Fibroblast of skin of scalp (primary cell): ENCODE measurements at places on chromosomes 13 and 19.

GRCh38 chr19:7262470-7262869 is 31.7 kb downstream of the INSR start:
- DNase-seq, result no peak

DNA sequence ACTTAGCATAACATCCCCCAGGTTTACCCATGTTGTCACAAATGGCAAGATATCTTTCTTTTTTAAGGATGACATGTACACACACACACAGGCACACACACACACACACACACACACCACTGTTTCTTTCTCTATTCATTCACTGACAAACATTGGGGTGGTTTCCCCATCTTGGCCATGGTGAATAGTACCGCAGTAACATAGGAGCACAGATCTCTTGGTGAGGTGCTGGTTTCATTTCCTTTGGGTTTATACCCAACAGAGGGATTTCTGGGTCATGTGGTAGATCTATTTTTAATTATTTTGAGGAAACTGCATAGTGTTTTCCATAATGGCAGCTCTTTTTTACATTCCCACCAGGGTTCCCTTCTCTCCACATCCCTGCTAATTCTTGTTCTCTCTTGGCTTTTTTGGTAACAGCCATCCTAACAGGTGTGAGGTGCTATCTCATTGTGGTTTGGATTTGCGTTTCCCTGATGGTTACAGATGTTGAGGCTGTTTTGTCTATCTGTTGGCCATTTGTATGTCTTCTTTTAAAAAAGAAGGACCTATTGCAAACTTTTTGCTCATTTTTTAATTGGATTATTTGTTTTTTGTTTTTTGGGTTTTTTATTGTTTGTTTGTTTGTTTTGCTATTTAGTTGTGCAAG is 251.7 kb upstream of the IRS2 start:
- no peak for DNase-seq

GRCh38 chr13:97967948-97968347 is 14.5 kb downstream of the IPO5 start:
- no peak for DNase-seq

DNA sequence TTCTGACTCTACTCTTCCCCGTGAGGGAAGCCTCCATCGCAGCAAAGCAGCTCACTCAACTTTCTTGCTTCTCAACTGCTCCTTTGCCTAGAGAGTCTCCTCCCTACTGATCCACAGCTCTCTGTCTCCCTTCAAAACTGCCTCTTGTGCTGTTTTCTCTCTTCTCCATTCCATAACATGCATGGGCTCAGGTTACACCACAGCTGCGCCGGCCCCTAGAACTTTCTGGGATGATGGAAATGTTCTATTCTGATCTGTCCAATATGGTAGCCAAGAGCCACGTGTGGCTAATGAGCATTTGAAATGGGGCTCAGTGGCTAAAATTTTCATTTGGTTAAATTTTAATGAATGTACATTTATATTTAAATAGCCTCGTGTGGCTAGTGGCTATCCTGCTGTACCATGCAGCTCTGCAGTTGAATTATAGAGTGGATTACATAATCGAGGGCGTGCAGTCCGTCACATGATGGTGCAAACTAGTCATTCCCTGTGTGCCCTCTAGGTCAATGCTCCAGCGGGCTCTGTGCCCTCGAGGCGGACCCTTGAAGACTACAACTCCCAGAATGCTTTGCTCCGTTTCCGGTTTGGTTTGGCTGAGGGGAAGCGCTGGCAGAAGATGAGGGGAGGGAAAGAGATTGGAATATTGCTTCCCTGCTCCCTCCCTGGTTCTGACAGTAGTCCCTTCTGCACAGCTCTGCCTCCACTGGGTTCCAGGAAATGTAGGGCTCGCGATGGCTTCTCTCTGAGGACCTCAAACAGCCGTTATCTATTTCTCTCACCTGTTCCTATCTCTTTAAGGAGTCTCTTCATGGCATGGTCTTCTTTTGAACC is 109.8 kb downstream of the CACNA1A start:
- peak; percentile 53 for DNase-seq

DNA sequence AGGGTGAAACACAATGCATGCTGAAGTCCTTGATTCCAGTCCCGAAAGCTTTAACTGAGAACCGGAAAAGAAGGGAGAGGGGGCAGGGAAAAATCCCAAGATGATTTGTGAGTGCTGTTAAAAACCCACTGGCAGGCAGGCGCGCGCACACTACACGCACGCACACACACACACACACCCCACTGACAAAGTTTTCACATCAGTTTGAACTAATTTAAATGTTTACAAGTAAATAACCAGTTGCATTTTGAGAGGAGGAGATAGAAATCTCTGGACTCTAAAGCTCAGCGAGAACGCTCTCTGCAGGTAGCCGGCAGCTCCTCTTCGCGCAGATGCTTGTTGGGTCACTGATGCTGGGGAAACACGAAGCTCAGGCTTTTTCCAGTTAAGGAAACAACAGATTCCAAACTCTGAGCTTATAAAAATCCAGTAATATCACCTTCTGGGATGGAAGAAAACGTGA is 818 bp upstream of the SLITRK1 start:
- no peak for DNase-seq

DNA sequence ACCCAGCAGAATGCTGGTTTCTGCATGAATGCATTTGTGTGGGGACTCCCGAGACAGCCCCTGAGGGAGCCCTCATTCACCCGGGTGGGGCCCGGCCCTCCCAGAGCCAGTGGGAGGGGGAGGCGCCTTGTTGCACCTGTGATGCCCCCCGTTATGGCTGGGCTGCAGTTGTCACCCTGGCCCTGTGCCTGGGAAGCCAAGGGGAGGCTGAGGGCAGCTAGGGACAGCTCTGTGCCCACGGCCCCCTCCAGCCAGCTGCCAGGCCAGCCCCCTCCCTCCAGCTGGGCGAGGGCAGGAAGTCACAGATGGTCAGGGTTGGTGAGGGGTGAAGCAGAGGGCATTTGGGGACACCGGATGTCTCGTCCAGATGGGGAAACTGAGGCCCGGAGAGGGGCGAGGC is 26.1 kb downstream of the NFIC start:
- DNase-seq, result no peak

DNA sequence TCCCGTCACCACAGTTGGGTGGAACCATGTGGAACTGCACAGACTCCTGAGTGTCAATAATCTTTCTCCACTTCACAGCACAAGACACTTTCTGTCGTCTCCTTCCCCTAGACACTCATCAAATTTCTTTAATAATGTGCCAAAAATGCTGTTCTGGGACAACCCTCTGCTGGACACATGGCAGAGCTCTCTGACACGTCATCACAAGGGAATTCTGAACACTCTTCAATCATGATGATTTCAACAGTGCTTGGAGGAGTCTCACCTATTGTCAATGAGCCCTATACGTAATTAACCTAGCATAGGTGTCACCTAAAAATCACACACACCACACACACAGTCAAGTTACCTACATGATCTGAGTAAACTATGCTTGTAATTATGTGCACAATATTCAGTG is 141.3 kb downstream of the STOML3 start:
- DNase-seq, result peak; percentile 5

- no peak for DNase-seq
Observed at GRCh38 chr19:6690160-6690885, 20.4 kb upstream of the TNFSF14 start.

- DNase-seq, result no peak
Observed at GRCh38 chr13:55440465-55441085, 1700.1 kb upstream of the PRR20A start.

DNA sequence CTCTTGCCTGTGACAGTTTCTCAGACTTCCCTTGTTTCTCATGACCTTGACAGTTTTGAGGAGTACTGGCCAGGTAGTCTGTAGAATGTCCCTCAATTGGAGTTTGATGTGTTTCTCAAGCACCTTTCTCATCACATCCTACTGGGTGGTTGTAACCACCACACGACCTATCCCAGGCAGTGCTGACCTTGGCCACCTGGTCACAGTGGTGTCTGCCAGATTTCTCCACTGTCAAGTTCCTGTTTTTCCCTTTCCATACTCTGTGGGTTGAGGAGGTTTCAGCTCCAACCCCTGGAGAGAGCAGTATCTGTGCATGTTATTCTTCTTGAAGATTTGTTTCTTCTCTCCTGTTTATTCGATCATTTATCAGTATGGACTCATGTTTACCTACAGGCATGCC is 8.4 kb upstream of the UPF3A start:
- no peak for DNase-seq

DNA sequence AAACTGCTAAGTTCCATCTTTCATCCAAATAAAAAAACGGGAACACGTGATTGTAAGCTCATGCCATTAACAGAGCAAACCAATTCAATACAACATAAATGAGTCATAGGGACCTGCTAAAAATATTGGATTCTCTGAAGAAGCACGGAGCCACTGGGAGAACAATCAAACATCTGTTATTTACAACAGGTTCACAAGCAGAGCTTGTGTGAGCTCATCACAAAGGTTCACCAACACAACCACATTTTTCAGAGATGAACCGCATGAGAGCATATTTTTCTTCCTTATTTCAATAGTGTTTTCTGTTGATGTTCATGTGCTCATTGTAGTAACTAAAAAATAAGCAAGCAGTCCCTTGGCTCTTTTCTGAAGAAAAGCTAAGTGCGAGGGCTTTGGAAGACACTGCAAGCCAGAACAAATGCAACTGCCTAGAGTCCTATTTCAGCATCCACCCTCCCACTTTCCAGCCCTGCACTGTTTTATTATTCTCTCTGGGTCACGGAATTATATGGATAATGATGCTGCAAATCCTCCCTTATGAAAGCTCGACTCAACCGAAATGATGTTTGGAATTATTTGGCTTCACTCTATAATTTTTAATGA is 545.8 kb downstream of the LIG4 start:
- no peak for DNase-seq

GRCh38 chr19:5339950-5340636 is 519 bp downstream of the PTPRS start:
- DNase-seq, result peak; percentile 33

- DNase-seq, result no peak
Observed at GRCh38 chr13:79503473-79504017, 22.6 kb downstream of the NDFIP2 start.

- no peak for DNase-seq
Observed at GRCh38 chr13:44540761-44541434, 35.2 kb downstream of the TSC22D1 start.

DNA sequence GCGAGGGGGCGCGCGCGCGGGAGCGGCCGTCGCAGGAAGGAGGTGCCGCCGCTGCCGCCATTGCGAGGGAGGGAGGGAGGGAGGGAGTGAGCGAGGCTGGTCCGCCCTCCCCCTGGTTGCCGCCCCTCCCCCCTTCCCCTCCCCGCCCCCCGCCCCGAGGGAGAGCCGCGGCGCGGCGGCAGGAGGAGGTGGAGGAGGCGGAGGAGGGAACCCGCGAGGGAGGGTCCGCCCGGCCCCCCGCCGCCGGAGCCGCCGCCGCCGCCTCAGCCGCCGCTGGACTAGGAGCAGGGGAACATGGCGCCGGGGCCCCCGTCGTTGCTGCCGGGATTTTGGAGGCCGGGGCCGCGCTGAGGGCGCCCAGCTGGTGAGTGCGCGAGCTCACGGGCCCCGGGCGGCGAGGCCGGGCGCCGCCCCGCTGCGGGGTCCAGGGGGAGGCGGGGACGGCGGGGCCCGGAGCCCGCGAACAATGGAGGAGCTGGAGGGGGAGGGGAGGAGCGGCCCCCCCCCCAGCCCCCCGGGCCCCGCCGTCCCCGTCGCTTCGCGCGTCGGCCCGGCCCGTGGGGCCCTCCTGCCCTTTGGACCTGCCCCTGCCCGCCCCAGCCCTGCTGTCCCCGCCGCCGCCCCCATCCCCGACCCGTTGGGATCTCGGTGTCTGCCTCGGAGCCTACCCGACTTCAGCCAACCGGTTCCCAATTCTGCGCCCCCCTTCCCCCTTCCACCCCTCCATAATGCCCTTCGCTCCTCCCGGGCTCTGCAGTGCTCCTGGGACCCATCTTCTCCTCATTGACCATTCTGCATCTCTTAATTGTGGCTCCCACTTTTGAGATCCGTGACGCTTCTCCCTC is at the start of gene ARHGAP35:
Gene ARHGAP35, plus strand, starts transcription at position 152 of the 845 bp plus-strand sequence. CDS start 57,679 bp downstream, outside the sequence.
- no peak for DNase-seq

DNA sequence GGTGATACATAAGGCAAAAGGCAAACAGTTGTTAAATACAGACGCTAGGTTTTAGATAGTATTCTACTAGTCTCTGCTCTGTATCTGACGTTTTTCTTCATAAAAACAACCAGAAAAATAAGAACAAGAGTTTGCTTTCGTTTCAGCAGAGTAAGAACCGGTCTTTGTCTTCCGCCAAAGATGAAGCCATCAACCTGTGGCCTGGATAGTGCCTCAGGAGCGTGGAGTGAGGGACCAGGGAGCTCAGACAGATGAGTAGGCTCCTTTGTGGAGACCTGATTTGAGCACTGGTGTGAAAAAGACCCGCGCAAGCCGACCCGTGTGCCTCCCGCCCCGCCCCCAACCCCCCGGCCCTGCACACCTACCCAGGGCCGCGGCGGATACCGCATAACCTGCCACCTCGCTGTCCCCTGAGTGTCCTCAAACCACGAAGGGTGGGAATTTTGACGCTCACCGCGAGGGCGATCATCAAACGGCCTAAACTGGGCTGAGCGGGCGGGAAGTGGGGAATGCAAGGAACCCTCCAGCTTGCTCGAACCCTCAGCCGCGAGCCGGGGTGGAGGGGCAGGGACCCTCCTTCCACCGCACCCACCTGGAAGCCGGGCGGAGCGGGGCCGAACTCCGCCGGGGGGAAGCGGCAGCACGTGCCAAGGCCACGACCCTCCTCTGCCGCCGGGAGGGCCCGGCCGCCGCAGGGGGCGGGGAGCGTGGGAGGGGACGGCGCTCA is 866 bp upstream of the LMO7 start:
- peak; percentile 33 for DNase-seq

DNA sequence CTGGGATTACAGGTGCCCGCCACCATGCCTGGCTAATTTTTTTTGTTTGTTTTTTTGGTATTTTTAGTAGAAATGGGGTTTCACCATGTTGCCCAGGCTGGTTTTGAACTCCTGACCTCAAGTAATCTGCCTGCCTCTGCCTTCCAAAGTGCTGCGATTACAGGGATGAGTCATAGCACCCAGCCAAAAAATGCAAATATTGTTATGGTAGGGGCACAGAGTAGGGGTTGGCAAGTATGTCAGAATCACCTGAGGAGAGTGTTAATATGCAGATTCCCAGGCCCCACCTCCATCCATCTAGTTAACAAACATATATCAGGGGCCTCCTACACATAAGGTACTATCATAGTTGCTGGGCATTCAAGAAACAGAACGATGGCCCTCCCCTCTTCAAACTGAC is 44.7 kb downstream of the VAV1 start:
- DNase-seq, result no peak

GRCh38 chr19:16860118-16860517 is 28.7 kb upstream of the F2RL3 start:
- no peak for DNase-seq

DNA sequence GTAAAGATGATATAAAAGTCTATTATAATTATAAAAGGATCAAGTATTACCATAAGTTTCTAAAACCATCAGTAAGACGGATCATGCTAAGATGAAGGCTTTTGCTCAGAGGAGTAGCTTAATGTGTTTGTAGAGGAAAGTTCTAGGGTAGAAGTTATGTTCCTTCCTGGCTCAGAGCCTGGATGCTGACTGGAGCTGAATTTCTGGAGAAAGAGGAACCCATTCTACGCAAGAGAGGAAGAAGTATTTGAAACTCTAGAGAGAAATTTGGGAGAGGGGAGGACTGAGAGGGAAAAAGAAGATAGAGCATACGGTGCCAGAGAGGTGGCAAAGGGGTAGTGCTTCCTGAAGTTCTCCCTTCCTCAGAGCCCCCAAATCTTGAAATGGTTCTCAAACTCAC is 51.4 kb upstream of the SGCG start:
- no peak for DNase-seq

- DNase-seq, result no peak
Observed at GRCh38 chr13:93361703-93362102, 135.1 kb downstream of the GPC6 start.
